ENCODE measurements at places on chromosomes 12 and 14. TPM values are rescaled to one million over a fixed set of nuclear protein-coding genes. Genes with fewer than 3 reads are reported as not detected.
A peak's percentile ranks its signal among the peaks of the same experiment; 100 is the strongest.

TAS2R43 gene
- 1.7 TPM for total RNA-seq

IL25 gene
- total RNA-seq, result not detected

SERPINA5 gene
- total RNA-seq, result not detected

LBHD2 gene
- total RNA-seq, result not detected

ART4 gene
- not detected for total RNA-seq

CLEC6A gene
- not detected for total RNA-seq

ANO2 gene
- not detected for total RNA-seq

SYNE2 gene
- total RNA-seq, result 192 TPM

PLA2G1B gene
- total RNA-seq, result not detected

REM2 gene
- total RNA-seq, result 0.69 TPM

GRCh38 chr12:93002293-93003054 is 73.4 kb upstream of the EEA1 start:
- DNase-seq, result no peak

DNA sequence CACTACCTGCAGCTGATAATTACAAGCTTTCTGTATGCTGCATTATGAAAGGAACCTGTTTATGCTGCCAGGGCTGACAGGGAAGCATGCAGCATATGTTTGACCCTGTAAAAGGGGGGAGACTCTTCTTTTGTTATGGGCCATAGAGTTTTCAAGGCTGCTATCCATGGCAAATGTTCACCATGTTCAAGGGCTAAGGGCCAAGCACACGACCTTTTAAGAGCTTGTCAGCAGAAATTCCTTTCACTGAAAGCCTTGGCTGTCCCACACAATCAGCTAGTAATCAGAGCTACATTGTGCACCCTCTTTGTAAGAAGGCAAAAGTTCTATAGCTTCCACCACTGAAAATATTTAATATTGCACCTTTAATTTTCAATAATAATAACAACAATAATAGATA is 74.2 kb upstream of the MBIP start:
- DNase-seq, result no peak

DNA sequence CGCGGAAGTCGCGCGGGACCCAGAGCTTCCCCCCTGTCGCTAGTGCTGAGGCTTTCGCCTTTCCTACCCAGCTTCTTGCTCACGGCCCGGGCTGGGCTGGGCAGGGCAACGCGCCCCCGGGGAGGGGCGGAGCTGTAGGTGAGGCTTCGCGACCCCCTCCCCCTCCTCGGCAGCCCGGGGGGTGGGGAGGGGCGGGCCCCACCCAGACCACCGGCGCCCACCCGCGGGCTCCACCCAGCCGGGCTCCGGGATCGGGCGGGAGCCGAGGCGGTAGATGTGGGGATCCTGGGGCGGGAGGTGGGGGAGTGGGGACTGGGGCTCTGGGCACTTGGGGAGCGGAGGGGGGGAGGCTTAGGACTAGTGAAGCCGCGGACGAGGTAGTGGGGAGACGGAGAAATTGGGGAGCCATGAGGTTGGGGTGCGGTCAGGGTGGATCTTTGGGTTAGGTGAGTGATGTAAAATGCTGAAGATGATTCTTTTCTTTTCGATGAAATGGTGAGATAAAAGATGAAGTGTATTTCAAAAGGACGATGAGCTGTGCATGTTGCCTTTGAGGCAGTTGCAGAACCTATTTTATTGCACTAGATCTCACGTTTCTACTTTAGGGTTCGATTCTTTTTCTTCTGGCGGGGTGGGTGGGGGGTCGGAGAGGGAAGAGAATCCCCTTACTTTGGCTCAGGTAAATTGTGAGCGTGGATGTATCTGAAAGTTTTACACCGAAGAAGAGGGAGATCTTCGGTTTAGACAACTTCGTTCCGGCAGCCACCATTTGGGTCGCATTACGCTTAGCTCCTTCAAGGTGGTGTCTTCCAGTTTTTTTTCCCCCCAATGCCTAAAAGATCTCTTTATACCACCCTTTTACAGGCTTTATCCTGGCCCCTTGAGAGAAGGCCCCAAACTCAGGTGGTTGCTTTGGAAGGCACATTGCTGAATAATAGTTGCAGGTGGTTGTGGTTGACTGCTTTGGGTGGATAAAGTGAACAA is 619 bp downstream of the ERC1 start:
- DNase-seq, result peak; percentile 54

GRCh38 chr14:103103461-103104388 is 9.2 kb downstream of the EXOC3L4 start:
- DNase-seq, result no peak

- no peak for DNase-seq
Measured at GRCh38 chr14:101499080-101499479, 62.2 kb upstream of the DIO3 start.

GRCh38 chr12:107355612-107356011 is 262.3 kb upstream of the CRY1 start:
- no peak for DNase-seq

DNA sequence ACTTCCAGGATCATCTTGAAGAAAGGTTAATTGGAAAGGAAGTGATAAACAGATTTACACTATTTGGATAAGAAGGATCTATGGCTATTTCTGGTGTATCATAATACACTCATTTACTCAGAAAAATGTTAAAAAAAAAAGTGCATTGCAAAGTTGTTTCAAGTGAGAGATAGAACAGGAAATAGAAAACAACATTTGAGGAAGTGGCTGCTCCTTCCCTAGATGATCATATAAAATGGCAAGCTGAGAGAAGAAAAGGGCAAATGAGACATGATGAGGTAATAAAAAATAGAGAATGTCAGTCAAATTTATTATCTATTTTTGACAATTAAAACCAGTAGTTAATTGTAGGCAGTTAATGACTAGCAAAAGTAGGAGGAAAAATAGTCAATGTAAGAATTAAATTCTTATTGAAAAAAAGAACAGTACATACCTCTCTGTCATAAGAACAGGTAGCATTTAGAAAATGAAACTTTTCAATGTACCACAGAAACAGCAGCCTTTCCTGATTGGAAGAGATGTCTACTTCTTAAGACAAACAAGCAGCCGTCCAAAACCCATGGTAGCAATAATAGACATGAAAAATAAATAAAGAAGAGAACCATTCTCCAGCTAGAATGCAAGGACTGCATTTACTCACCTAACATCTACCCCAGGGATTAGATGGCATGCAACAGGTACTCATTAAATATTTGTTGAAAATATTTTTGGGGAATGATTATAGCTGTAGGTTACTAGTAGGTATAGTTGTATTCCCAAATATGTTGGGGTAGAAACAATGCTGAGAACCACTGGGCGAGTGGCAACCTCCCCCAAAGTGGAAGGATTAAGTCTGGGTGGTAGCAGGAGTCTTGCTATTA is 63.9 kb upstream of the GRIP1 start:
- DNase-seq, result no peak

DNA sequence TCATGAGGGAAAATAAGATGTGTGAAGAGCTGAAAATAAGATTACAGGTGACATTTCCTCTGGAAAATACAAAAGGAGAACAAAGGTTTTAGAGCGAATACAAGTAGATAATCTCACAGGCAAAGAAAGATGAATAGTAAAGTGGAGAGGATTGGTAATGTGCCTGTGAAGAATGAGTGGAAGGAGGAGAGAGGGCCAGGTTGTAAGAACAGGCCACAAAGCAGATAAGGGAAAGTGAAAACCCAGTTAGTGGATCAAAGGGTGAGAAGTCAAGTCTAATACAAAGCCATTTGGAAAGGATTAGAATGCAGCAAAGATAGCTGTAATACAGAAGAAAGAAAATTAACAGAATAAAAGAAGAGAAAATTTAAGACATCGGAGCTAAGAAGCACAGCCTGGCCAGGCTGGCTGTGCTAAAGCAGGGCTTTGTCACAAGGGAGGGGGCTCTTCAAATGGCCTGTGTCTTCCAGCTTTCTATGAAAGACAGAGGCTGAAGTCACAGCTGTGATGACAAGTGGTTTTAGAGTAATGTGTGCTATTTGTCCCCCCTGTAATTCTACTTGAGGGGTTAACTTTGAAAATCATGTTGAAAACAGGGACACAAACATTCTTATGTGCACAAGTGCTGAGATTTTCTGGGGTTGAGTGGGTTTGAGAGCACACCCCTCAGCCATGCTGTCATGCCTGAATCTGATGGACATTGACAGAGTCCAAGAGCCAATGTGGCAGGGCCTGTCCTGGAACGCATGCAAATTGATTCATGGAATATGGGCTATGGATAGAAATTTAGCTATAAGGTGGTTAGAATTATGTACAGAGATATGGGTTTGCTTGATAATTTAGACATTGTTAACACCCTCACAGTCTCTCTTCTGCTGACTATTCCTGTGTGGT is 344.5 kb upstream of the NAV3 start:
- DNase-seq, result no peak

GRCh38 chr12:4809449-4810218 is 89.4 kb downstream of the GALNT8 start:
- DNase-seq, result no peak

- DNase-seq, result no peak
Measured at GRCh38 chr14:103569408-103569807, 6.6 kb downstream of the COA8 start.

- peak; percentile 20 for DNase-seq
Measured at GRCh38 chr12:122352394-122352793, 70.1 kb downstream of the CLIP1 start.

- no peak for DNase-seq
Measured at GRCh38 chr14:94412671-94413638, 24.6 kb upstream of the SERPINA1 start.

- no peak for DNase-seq
Measured at GRCh38 chr12:22700106-22700505, 75.1 kb downstream of the ETNK1 start.

DNA sequence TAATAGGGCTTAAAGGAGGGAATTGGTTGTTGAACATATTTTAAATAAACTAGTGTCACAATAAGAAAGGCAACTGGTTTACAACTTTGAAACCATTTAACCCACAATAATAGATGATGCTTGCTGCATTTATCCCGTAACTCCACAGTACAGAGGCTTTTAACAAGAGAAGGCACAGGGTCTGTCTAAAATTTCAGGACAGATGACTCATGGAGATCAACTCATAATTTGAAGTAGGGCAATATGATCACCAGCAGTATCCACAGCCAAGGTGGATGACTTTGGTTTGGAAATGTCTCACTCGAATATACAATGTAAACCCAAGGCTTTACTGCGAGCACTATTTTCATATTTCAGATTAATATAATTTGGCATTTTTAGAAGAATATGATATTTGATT is 340.2 kb downstream of the LRIG3 start:
- no peak for DNase-seq

DNA sequence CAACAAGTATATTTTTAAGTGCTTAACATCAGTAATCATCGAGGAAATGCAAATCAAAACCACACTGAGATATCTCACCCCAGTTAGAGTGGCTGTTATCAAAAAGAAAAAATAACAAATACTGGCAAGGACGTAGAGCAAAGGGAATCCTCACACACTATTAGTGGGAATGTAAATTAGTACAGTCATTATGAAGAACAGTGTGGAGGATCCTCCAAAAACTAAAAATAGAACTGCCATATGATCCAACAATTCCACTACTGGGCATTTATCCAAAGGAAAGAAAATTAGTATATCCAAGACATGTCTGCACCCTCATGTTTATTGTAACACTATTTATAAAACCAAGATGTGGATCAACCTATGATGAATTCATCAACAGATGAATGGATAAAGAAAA is 149.0 kb upstream of the PWP1 start:
- DNase-seq, result no peak

DNA sequence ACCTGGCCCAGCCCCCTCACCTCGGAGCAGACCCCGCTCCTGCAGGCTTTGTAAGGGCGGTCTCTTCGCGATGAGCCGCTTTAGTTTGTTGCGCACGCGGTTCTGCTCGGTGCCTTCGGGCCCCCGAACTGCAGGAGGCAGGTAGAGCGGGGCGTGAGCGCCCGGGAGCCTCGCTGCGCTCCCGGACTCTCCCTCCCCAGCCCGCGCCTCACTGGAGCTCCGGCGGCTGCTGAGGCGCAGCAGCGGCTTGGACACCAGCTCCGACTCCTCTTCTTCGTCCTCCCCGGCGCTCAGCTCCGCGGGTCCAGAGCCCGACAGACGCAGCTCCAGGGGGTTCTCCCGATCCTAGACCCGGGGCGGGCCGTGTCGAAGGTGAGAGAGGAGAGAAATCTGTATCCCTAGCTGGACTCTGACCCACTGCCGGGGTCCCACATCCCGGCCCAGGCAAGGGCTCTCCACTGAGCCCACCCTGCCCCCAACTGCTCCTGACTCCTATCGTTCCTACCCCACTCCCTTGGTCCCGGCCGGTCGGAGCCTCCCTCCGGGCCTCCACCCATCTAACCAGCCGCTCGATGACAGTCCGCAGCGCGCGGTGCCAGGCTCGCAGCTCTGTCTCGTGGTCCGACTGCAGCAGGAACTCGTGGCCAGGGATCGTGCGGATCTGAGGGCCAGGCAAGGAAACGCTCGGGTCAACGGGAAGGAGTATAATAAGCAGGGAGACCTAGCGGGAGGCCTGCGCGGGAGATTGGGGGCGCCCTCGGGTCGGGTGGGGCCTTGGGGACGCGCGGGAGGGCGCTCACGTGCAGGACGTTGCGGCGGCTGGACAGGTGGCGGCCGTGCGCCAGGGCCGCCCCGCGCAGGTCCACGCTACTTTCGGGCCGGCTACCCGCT is 4.2 kb downstream of the ARHGAP9 start:
- no peak for DNase-seq

GRCh38 chr12:124668602-124669001 is 101.2 kb upstream of the NCOR2 start:
- no peak for DNase-seq

DNA sequence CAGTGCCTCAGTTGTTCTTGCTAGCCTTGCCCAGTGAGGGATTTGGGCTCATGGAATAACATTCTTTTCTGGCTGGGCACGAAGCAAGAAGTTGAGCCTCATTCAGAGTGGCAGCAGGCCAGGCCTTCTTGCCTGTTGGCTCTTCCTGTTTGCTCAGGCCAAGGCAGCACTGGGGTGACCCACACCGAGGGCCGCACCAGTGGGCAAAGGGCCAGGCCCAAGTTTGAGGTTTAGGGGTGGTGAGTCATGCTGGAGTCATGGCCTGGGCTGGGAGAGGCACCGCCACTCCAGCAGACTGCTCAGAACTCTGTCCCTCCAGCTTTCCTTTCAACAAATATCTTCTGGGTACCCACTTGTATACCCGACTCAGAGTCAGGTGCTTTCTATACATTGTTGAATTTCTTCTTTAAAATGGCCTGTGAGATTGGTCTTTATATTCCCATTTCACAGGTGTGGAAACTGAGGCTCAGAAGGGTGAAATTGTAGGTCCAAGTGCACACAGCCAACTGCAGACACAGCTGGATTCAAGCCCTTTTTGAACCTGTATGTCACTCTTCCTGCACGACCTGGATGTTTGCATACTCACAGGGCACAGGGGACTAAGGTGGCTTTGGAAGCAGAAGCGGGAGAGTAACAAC is 279.4 kb downstream of the FOXN3 start:
- DNase-seq, result no peak

GRCh38 chr12:83827860-83828259 is 1084.7 kb downstream of the SLC6A15 start:
- no peak for DNase-seq

Measured in activated CD4-positive, alpha-beta T cell treated with anti-CD3 and anti-CD28 coated beads, Interleukin-2, amount 10 ng/mL, durations not matched to agents 7 days and 5 days (primary cell).